ENCODE measurements at places on chromosomes 7 and 10.

- DNase-seq = no peak
Measured at GRCh38 chr7:2808891-2809665, 35.0 kb downstream of the GNA12 start.

DNA sequence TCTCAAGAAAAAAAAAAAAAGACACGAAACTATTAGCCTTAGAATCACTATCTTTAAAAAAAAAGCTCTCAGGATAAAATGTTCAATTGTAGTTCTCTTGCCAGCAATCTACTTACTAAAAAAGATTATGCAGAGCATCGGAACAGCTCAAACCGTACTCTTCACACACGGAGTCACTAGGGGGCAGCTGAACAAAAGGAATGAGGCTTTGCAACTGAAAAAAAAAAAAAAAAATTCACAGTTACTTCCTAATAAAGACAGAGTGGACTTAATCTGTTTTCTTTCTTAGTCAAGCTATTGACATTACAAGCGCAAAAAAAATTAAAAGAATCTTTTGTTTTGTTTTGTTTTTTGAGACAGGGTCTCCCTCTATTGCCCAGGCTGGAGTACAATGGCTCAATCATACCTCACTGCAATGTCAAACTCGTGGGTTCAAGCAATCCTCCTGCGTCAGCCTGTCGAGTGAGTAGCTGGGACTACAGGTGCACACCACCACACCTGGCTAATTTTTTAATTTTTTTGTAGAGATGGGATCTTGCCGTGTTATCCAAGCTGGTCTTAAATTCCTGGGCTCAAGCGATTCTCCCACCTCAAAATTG, 11.5 kb downstream of the PMS2 start:
- DNase-seq = no peak

GRCh38 chr7:6182993-6183392, 89.4 kb downstream of the CYTH3 start:
- DNase-seq = no peak

DNA sequence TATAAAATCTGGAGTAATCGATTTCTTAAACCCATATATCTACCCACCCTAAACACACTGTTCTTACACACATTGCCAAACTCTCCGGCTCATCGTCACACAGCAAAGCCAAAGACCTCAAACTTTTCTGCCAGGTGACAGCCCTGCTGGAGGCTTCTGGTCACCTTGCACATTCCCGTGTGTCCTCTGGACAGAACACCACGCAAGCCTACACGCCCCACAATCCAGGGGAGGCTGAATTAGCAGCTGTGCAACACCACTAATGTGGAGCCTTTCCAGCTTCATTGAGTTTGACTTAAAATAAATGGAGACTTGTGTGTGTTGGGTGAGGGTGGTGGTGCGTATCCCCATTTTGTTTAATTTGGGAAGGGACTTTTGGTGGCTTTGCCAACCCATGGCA, 38.4 kb downstream of the KLF6 start:
- no peak for DNase-seq

DNA sequence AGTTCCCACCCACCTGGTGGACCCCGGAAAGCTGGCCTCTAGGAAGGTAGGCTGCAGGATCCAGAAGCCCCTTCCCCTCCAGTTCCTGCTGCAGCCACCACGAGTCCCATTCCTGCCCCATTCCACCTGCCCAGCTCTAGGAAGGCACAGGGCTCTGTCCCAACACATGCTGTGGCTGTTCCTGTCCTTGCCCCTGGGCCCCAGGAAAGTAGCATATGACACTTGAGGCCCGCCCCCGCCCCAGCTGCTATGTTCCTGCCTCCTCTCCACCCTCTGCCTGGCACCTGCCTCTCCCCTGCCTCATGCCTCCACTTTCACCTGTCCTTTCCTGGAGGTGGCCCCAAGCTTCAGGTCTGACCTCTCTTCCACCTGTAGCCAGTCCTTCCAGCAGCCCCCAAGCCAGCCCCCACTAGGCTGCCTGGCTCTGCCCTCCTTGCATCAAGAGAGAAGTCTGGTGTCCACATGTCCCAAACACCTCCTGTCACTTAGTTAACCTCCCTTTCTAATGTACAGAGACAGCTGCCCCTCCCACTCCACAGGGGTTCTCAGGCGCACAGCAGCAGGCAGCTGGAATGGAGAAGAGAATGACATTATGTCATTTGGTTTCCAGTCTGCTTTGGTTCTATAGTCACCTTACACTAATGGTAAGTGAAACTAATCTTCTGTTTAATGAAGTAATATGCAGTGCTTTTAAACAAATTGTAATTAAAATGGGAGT, 22.7 kb downstream of the YKT6 start:
- no peak for DNase-seq

GRCh38 chr7:1566687-1567048, 3.2 kb downstream of the PSMG3 start:
- no peak for DNase-seq

- DNase-seq = no peak
Measured at GRCh38 chr7:44776211-44776610, 20.3 kb upstream of the PPIA start.

DNA sequence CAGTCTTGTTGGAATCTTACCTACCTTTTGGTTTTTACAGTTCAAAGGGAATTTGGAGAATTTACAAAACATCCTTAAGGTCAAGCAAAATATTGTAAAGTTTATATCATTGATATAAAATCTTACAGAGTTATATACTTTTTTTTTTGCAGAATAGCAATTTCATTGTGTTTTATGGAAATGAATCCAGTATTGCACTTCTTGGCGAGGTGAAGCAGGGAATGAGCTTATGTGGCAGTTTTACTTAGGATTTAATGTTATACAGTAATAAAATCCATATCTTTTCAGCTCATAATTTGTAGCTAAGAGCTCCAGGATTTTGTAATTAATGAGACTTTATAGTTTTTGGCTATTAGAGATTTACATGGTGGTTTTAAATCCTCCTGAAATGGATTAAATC, 5.0 kb downstream of the PRKAR2B start:
- no peak for DNase-seq

- DNase-seq = no peak
Measured at GRCh38 chr7:21771906-21772610, 173.6 kb downstream of the CDCA7L start.

GRCh38 chr7:99380823-99381663, 6.5 kb downstream of the ARPC1B start:
- no peak for DNase-seq

- no peak for DNase-seq
Measured at GRCh38 chr7:30436518-30436917, 42.1 kb downstream of the NOD1 start.

DNA sequence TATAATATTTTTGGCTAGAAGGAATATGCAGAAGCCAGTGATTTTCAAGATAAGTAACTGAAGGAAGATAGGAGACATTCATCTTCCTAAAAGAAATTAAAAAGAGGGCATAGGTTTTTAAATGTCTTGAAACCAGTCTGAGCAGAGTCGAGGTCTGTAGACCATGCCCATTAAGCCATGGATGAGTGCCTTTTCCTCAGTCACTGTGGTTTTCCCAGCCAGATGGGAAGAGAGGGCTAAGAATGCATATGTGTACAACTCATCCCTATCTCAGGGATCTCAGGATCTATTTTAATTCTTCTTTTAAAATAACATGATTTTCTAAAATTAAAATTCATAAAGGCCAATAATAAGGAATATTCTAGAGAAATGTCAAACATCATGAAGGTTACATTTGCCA, 112.8 kb downstream of the PPP1R3A start:
- no peak for DNase-seq

- no peak for DNase-seq
Measured at GRCh38 chr7:16774986-16775385, 21.4 kb downstream of the TSPAN13 start.

GRCh38 chr7:5701085-5701914, 80.2 kb downstream of the RNF216 start:
- DNase-seq = no peak

DNA sequence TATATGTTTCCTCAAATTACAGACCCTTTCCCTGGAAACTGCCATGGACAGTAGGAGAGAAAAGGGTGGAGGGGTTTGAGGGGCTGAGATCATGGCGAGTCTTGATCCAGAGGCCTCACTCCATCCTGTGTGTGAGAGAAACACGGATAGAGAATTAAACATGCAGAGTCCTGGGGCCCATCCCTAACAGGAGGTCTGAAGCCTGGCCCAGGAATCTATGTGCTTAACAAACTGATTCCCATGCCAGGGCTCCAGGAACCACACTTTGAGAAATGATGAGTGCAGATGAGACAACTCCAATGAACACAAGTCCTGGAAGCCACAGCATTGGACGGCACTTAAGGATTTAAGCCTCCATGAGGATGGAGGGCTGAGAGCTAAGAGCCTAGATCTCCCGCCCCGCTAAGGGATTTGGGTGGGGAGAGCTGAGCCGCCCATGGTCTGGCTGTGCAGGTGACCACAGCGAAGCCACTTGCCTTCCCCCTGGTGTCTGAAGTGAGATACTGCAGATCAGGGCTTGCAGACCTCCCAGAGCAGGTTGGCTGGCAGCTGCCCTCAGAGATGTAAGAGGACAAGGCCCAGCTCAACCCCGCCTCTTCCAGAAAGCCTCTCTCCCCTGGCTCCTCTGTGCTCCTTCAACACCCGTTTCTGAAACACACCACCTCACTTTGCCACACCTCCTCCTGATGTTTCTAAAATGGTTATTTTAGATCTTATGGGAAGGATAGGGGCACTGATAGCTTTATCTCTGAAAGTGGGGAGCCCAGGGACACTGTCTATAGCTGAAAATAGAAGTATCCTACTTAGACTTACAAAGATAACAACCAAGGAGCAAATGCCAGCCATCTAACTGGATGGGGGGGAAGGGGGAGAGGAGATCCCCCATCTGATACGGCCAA, 24.8 kb upstream of the EIF5AL1 start:
- peak; percentile 54 for DNase-seq

DNA sequence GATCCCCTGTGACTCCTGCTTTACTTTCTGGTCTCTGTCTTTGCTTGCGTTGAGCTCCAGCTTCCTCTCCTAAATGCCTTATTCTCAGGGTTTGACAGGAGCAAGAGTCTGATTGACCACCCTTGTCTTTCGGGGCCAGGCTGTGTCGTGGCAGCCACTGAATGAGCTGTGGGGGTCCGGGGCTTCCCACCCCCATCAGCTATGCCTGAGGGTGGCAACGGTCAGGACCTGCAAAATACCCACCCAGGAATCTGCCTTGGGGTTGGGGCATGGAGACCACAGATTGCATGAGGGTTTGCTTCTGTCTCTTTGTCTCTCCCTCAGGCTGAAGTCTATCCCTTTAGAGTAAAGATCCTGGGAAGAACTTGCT, 20.6 kb downstream of the SMKR1 start:
- DNase-seq = no peak

GRCh38 chr7:30225863-30226613, 58.4 kb upstream of the ZNRF2 start:
- peak; percentile 28 for DNase-seq

GRCh38 chr7:101781439-101781838, 36.0 kb upstream of the CUX1 start:
- no peak for DNase-seq

- no peak for DNase-seq
Measured at GRCh38 chr7:137992104-137992549, 9.8 kb downstream of the CREB3L2 start.

DNA sequence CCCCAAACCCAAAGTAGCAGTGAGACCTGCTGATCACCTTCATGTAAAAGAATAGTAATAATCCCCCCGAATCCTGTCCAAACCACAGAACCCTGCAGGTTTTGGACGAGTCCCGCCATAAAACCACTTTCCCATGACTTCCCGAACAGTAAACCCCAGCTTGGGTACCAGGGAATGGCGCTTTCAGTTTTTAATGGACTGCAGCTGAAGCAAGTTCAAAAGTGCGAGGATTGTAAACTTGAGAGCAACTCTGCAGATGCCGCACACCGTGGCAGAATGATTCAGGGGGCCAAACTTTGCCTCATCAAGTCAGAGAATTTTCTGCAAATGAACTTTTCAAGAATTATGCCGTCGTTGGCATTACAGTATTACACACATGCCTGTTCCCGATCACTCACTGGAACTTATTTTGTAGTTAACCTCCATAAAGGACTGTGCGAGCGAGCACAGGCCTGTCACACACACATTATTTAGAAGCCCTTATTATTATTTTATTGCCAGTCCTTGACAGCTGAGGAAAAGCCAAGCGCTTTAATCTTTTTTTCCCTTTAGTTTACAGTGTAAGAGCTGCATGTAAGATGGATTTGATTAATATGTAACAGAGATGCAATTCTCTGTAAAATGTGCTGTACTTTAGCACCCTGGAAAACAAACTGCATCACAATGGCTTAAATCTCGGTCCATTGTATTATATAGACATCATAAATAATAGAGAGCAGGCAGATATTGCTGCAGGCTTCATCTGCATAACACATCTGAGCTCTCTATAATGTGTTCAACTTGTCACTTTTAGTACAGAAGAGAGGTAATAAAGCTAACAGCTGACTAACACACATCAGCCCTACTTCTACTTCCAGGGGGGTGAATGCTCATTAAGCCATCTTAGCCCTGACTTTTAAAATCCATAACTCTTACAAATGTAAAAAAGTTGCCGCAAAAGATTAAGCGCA, 493.5 kb upstream of the GALNT17 start:
- DNase-seq = no peak

GRCh38 chr10:104446151-104446550, 92.5 kb downstream of the CFAP58 start:
- DNase-seq = no peak

GRCh38 chr7:93663561-93664299, 89.2 kb upstream of the CALCR start:
- DNase-seq = no peak

DNA sequence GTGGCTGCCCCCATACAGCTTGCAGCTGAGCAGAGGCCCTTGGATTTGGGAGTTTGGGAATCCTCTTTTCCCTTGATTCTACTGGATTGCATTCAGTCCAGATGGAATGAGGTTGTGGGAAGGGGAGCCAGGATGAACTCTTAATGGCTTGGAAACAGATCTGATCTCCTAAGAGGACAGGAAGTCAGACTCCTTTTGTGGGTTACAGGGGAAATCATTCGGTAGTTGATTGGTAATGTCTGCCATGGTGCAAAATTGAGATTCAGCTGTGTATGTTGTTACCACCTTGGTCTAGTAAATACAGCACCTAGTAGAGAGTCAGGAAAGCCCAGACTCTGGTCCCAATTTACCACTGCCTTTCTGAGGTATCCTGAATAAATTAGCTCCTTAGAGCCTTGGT, 144.2 kb upstream of the TNRC18 start:
- no peak for DNase-seq

DNA sequence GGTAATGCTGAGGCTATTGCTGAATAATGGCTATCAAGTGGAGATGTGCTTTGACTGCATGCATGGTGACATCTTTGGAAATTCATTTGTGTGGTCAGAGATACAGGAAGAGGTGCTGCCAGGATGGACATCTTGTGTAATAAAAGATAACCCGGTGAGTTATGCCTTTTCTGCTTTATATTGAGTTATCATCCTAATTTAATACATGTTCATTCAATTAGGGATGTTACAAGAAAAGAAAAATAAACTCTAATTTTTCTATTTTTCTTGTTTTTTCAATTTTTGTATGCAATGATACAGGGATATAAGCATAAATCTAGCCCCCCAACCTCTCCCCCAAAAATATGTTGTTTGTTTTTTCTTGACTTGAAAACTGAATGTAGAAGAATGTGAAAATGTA, 26.4 kb upstream of the LMOD2 start:
- no peak for DNase-seq

- no peak for DNase-seq
Measured at GRCh38 chr10:121576139-121576538, 22.1 kb downstream of the FGFR2 start.

GRCh38 chr10:74177140-74177677, 26.2 kb downstream of the ADK start:
- peak; percentile 16 for DNase-seq
